ENCODE measurements at places on chromosomes 12 and 14.
A peak's percentile ranks its signal among the peaks of the same experiment; 100 is the strongest.

GRCh38 chr14:101851736-101852405 lies 90.4 kb downstream of the PPP2R5C start:
- no peak for DNase-seq

DNA sequence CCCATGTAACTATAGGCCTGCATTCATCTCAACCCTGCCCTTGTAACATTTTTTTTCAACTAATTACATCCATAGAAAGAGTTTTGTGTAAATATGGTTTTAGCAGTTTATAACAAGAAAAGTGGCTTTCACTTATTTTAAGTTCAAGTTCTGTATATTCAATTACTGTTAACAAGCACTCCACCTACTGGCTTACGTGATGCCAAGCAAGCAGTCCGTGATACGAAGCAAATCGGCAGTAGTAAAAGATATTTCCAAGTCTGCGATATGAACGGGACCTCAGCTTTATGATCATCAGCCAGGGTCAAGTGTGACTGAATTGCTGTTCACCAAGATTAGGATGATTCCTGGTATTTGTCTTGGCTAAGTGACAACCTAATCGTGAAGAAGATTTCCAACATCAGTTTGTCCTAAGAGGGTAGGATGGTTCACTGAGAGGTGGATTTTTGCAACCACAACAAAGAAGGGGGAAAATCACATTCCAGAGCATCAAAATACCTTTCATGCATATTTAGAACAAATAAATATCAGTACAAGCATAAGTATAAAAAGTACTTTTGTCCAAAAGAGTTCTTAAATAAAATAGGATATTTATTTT lies 456.2 kb downstream of the FOXG1 start:
- DNase-seq = no peak

- DNase-seq = no peak
Measured at GRCh38 chr14:103949131-103949790, 6.9 kb upstream of the RD3L start.

DNA sequence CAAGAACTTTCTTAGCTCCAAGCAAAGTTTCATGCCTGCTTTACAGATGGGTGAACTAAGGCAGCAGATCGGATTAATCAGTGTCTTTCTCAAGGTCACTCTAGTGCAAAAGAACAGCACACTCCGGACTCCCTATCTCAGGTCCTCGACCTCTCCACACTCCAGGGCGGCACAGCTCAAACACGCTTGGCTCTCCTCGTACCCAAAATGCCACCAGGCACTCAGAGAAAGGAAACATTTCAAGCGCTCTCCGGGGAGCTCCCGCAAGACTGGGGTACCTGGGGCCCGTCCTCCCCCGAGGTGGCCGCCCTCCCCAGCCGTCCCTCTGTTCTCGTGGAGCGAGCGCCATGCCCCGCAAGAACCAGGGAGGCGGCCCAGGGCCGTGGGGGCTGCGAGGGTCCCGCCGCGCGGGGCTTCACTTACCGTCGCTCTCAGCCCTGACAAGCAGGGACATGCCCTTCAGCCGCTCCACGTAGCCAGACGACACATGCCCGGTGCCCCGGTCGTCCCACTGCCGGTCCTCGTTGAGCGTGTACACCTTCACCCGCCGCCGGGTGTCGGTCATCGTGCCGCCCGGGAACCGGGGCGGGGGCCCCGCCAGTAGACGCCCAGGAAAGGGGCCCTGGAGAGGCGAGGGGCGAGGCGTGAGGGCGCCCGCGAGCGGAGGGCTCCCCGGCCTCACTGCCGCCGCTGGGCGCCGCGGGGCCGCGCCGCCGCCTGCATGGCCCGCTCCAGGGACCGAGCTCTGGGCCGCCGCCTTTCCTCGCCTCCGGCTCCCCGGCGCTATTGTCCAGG lies 830 bp downstream of the PPP4R3A start:
- no peak for DNase-seq

DNA sequence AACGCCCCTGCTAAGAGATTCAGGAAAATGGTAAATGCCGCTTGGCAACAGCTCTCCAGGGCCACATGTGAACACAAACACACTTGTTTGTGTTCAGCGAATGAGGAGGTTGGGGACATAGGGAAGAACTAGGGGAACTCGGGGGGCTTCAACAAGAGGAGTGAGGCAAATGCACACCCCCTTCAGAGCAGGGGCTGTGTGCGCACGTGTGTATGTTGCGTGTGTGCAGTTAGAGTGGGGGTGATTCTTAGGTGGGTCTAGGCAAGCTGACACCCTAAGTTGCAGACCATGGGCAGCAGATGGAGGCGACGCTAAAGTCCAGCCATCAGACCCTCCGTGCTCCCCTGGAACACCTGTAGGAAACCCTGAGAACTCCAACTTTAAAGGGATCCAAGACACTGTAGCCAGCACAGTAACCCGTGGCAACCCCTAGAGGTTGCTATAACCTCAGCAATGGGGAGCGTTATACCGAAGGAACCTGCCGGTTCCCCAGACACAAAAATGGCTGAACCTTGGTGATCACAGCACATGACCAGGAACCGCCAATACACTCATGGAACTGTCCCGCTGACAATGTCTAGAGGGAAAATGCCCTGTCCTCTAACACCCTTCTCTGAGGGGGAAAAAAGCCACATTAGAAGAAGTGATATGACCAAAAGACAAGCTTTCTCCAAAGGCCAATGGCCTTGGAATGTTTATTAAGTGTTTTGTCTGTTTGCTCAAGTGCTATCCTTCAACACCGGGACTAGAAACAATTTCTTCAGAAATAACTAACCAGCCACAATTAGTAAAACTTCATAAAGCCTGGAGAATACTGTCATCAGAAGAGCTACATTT lies 86.5 kb upstream of the CEP83 start:
- DNase-seq = peak; percentile 24

- no peak for DNase-seq
Measured at GRCh38 chr14:74411671-74412070, 14.3 kb downstream of the SYNDIG1L start.

DNA sequence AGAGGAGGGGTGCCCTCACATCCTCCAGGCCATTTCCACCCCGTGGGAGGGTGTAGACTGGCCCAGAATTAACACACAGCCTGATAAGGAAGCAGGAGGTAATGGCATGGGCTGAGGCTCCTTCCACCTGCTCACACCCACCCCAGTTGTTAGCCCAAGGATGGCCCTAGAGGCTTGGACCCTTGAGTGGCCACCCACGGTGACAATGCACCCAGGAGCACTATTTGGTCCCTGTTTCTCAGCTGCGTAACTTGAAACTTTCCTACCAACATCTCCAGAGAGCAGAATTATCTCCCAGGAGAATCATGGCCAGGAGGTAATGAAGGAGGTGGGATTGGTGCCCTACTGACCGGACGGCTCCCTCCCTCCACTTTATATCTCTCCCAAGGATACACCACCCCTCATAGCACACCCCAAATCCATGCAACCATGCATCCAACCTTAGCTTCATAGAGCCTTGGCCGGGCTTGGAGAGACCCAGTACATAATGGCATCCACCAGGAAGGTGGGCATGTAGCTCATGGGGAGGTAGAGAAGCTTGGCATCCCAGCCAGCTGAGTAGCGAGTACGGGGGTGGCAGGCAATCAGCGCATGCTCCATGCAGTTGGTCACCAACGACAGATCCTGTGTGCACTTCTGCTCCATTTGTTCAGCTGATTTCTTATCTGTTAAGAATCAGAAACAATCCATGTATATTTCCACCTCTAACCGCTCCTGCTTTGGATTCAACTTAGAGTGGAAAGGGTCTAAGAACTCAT lies 5.6 kb downstream of the RDH16 start:
- DNase-seq = no peak

GRCh38 chr12:28065374-28065773 lies 92.8 kb upstream of the PTHLH start:
- DNase-seq = no peak

DNA sequence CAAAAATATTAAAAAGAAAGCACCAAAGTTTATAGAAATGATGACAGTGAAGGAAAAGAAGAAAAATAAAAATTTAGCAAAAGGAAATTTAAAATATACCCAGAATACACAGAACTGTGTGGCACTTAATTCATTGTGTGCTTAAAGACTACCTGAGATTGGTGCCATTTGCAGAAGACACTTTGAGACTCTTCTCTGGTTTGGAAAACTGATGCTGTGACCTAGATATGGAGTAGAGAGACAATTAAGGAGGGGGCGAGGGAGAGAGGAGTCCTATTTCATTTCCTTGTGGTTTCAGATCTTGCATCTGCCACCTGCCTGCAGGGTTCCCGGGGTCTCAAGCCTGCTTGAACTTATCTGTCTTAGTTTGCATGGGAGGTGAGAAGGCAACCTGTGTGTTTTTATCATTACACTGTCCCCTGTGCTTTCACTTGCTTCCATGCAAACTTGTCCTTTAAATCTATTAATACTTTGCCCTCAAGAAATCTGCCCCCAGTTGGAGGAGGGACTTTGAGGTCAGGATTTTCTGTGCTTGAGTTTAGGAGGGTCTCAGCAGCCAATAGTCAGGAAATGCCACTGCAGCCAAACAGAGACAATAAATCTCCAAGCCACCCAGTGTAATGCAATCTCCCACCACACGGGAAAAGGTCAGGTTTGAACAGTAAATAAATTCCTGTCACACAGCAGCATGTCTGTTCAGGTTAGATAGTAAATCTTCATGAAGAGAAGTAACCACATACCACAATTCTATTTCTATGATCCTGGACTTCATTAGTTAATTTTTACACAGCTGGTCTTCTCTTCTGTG lies 119.4 kb downstream of the CAND1 start:
- DNase-seq = no peak

DNA sequence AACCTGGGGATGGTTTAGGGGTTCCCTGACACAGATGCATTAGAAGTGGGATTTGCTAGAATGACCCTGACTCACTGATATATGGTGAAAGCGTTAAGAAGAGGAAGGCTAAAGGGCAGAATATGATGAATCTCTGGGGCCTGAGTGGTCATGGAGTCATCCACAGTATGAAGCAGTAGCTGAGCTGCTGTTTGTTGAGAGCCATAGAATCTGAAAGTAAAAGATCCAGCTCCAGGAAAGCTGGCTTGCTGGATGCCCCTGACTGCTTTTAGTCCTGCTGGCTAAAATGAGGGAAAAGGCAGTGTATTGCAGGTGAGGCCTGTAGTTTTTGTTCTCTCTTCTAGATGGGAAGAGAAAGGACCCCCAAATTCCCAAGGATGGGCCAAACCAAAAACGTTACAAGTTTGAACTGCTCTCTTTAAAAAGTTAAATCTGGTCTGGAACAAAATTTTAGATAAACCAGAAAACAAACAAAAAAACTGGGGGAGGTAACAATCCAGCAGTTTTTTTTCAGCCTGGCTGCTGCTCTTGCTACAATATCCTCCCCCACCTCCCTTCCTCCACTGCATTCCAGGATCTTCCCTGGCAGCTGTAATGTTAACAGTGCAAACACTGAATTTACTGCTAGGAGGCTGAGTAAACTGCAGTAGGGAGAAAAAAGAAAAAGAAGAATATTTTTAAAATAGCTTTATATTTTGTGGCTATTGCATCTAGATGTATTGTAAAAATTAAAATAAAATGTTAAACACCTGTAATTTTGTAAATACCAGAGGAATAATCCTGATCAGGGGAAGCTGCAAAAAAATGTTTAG lies 16.5 kb downstream of the SEL1L start:
- peak; percentile 21 for DNase-seq

GRCh38 chr14:34021096-34021495 lies 70.2 kb upstream of the EGLN3 start:
- no peak for DNase-seq

DNA sequence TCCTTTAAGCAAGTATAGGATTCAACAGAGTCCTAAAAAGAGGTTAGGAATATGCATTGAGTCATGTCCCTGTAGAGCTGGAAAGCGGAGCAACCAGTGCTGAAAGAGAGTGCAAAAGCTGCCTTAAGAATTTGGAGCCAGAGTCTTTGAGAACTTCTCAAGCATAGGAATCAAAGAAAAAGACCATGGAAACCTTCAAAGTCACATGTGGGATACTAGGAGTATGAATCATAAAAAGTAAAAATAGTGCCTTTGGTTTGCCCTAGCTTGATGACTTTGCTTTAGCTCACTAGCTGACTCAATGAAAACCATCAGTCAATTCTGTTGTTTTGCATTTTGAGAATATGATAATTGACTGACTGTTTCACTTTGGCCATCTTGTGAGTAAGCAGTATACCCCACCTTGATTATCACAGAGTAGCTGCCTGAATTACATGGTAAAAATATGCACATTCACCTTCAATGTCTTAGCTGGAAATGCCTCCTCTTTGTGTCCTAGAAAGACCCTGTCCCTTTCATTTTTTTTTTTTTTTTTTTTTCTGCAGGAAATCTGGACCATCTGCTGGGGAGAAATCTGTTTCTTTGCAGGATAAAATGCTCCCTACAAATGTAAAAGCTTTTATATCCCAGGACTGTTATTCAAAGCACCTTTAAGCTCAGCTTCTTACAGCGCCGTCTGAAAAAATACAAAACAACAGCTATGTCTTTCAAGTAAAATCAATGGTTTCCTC lies 248.6 kb upstream of the KRR1 start:
- peak; percentile 28 for DNase-seq

DNA sequence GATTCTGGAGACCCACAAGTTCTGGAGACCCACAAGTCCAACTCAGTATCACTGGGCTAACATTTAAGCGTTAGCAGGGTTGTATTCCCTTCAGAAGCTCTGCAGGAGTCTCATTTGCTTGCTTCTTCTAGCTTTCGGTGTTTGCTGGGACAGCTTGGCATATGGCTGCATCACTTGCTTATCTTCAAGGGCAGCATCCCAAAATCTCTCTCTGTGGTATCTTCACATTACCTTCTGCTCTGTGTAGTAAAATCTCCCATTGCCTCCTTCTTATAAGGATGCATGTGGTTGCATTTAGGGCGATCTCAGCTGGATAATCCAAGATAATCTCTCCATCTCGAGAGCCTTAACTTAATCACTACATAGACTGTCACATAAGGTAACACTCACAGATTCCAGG lies 7.3 kb upstream of the CNTN1 start:
- no peak for DNase-seq

DNA sequence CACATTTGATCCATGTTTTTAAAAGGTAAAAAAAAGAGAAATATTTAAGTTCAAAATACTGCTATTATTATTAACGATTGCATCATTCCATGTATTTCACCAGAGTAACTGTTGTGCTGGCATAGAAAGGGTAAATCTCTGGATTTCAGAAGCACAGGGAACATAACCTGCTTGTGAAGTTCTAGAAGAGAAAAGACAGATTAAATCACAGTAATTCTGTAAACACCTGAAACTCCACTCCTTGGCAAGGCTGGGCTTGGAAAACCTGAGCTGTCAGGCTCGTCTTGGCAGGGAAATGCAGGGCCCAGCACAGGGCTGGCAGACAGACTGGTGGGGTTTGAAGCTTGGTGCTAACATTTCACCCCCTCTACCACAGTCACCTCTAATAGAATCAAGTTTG lies 35.1 kb downstream of the SVOP start:
- no peak for DNase-seq

GRCh38 chr12:43278541-43278832 lies 273.5 kb downstream of the ADAMTS20 start:
- no peak for DNase-seq

- no peak for DNase-seq
Measured at GRCh38 chr14:102625564-102626296, 33.3 kb downstream of the RCOR1 start.

GRCh38 chr14:33848706-33849454 lies 102.0 kb downstream of the EGLN3 start:
- DNase-seq = no peak

- no peak for DNase-seq
Measured at GRCh38 chr12:58801986-58802385, 118.3 kb downstream of the LRIG3 start.

- no peak for DNase-seq
Measured at GRCh38 chr12:64258576-64258975, 36.5 kb upstream of the KICS2 start.

GRCh38 chr14:21382886-21383847 lies 652 bp downstream of the SUPT16H start:
- DNase-seq = no peak
